ENCODE measurements at places on chromosomes 7 and 10.

DNA sequence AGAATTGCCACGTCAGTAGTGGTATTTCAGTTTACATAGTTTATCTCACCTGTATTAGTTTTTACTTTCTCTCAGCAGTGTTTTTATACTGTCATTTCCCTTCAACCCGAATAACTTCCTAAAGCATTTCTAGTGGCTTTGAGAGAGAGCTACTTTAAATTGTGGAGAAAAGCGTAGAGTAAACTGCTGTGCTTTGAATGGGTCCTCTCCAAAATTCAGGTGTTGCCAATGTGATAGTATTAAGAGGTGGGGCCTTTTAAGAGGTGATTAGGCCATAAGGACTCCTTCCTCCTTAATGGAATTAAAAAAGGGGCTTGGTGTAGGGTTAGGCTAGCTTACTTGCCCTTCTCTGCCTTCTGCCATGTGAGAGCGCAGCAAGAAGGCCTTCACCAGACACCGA, 98.4 kb downstream of the LCOR start:
- DNase-seq: no peak

- DNase-seq: no peak
These were observed 300.5 kb downstream of the ANKRD7 start for GRCh38 chr7:118525020-118525419.

- no peak for DNase-seq
These were observed 34.5 kb upstream of the PDZD8 start for GRCh38 chr10:117409549-117410305.

- no peak for DNase-seq
These were observed 54.7 kb upstream of the AMPH start for GRCh38 chr7:38685851-38686250.

- no peak for DNase-seq
These were observed 164.9 kb downstream of the DGKI start for GRCh38 chr7:137681657-137682562.

DNA sequence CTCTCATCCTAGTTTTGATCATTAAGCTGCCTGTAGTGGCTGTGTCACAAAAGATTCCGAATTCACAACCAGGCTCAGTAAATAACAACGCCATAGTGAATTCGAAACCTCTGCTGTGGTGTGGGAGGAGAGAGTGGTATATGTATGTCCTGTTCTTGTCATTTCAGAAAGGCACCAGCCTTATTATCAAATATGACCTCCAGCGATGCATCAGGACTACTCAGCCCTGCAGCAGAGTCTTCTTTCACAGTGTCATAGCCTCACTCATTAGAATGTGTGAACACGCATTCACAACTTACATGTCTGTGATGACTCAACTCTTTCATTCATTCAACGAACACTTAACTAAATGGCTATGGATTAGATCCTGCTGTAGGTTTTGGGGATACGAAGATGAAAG, 15.3 kb downstream of the AOC1 start:
- DNase-seq: no peak

DNA sequence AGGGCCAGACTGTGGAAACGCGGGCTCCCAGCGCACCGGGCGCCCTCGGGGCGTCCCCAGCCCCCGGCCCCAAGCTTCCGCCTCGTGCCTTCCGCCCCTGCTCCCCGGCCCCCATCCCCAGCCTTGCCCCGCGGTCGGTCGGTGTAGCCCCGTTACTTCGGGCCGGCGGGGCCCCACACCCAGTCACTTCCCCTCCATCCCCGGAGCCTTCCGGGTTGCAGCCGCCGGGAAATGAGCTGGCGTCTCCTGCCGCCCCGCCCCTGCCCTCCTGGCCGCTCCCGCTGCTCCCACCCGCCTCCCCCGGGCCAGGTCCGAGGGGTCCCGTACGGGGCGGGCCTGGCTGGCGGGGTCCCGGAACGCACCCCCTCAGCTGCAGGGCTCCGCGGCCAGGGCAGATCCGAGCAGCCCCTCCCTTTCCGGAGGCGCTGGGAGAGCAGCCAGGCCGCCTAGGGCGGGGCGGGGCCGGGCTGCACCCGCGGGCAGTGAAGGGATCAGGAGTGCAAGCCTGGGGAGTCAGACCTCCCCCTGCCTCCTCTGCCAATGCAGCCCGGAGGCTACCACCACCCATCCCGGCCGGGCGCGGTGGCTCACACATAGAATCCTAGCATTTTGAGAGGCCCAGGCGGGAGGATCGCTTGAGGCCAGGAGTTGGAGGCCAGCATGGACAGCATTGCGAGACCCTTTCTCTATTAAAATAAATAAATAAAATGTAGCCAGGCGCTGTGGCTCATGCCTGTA, 709 bp downstream of the ARPC1B start:
- DNase-seq: no peak

DNA sequence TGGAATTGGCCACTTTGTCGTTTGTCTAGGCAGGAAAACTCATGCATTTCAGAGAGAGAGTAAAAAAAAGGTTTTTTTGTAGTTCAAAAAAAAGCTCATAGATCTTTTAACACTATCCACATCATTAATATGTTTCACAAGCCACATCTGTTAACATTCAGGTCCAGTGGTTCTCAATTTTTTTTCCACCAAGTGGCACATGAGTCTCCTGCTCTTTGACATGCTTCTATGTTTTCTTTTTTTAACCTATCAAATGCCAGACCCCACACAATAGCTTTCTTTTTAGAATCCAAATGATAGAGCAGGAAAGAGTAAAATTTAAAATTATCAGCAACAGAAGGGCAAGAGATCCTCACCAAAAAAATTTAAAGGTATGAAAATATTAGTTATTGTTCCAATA, 20.3 kb downstream of the NOD1 start:
- no peak for DNase-seq

- DNase-seq: no peak
These were observed 151.6 kb upstream of the TBX20 start for GRCh38 chr7:35405461-35405860.

All from stimulated activated CD8-positive, alpha-beta memory T cell treated with anti-CD3 and anti-CD28 coated beads, Interleukin-7, amount 100 ng/mL, for 1 hour (primary cell).